ENCODE measurements at places on chromosomes 1 and 21.
A peak's percentile ranks its signal among the peaks of the same experiment; 100 is the strongest.

GRCh38 chr1:169105434-169106094 lies 926 bp upstream of the ATP1B1 start:
- no peak for DNase-seq

DNA sequence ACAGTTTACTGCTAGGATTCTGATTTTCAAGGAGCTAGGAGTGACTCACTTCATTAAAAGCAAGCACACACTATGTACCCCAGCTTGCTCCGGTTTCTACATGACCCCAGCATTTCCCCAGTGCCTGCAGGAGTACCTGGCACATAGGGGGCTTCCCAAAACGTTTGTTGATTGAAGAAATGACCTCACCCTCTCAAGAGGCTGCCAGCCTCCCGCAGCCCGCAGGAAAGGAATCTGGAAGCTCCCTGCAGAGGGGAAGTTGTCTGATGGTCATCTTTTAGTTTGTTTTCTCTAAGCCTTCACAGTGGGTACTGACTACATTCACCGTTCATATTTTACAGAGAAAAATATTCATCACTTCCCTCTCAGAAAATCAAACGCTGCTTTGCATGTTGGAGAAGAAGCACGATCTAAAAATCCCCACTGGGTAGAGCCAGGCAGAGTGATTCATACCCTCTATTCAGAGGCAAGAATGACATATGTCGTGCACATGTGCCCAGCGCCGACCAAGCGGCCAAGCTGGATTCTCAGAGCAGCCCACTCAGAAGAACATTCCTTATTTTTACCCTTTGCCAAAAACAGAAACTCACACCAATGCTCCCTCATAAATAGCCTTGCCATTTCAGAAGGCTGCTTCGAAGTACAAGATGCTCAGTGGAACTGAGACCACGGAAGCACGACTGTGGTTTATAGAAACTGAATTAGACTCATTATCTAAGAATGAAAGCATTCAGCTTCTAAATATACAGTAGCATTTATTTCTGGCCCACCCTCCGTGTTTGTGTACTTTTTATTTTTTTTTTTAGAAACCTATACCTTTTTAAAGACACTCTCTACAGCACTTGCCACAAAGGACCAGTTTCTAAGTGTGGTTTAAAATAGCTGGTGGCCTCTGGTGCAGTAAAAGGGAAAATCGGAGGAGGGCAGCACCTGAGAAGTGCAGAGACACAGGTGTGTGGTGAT lies 143.2 kb downstream of the MIS18A start:
- DNase-seq = peak; percentile 78

GRCh38 chr1:18734001-18734400 lies 103.4 kb downstream of the PAX7 start:
- DNase-seq = no peak

DNA sequence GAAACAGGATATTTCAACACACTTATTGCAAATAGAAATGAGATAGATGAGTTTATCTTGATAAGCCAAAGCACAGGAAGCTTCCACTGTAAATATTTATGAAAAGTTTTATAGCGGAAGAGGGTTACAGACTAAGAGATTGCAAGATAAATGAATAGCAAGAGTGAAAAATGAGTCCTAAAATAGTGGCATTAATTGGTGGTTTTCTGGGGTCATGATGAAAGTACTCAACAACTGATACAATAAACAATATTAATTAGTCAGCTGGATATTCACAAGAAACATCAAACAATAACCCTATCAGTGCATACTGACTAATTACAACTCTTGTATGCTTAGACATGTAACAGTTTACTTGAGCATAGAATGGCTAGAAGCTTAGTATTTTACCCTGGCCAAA lies 154.8 kb upstream of the CHODL start:
- no peak for DNase-seq

DNA sequence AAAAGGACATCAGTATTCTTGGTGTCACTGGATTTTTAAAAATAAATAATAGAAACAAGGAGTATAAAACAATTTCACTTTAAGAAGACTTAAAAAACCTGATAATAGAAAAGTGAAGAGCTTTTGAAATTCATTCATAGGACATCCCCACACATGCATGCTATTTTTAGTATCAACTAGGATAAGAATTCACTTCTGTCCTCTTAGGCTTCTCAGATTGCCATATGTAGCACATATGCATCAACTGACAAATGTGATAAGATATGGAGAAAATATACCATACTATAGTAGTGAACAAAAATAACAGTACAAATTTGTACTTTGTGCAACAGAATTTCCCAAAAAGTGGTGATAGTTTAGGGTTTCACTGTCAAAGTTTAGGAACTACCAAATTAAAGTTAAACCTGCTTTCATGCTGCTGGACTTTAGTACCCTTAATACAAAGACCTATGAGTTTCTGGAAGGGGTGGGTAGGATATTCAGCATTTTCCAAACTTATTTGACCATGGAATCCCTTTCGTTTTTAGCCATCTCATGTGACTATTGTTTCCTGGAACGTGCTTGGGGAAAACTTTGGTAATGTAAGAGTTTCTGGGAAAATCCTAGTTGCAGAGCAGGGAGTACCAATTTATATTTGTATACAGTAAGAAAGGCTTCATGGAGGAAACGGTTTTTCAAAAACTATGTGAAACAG lies 19.8 kb downstream of the RPRD2 start:
- DNase-seq = no peak

DNA sequence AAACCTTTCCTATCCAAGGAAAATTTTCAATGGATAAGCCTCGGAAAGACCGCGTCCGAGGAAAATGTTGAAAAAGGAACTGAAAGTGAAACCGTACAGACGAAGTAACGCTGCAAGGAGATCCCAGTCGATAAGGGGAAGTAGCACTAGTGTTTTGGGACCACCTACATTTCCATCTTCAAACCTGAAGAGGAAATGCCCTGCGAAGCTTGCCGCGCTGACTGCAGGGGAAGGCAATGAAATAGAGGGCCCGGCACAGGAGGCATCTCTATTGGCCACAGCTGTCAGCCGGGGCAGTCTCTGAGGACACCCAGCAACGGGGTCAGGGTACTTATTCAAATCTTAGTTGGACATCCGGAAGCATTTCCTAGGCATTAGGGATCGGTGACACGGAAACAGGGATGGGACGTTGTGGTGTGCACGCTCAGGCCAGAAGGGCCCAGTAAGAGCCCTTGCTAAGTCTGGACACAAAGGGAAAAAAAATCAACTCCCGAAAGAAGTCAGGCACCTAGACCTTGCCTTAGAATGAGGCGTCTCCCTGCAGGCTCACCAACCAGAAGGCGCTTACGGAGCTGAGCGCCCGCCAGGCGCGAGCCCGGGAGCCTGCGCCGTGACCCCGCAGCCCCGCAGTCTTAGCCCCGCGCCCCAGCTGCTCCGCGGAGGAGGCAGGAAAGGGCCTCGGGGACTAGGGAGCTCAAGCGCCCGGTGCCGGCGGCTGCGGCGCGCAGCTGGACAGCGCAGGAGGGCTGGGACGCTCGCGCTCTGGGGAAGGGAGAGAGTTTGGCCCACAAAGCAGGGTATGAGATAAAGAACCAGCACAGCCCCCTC lies 655 bp downstream of the USF1 start:
- DNase-seq = peak; percentile 13

DNA sequence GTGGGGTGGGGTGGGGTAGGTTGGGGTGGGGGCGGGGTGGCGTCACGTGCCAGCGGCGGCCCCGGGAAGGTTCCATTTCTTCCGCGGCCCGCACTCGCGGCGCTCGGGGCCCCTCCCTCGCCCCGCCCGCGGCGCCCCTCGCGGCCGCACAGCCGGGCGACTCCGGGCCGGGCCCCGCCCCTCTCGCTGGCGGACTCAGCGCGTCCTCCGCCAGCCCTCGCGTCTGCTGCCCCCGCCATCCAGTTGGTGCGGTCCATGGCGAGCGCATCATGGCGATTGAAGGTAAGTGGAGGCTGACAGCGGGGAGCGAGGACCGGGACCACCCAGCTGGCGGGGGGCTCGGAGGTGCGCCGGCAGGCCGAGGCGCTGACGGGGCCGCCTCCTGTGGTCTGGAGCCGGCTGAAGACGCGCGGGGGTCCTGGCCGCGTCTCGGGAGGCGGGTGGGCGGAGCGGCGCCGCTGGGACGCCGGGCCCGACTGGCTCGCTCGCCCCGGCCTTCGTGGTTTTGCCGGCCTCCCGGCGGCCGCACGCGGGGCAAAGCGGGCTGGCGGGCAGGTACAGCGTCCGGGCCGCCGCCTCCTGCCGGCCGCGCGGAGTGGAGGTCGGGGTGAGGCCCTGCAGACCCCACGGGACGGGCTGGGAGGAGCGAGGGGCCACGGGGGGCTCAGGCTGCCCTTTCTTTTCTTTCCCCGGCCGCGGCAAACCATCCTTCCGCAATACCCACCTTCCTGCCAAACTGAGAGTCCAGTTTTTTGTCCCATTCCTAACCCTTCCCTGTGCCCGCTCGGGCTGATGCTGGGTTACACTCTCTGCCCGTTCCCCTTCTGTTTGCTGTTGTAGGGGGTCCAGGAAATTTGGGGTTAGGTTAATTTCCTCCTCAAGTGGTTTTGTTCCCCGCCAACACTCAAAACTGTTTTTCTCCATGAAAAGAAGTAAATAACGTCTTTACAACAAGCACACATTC lies at the start of gene SYT14:
Gene SYT14 (plus strand): TSS at position 222 of the 964 bp plus-strand sequence. CDS start 48 bp downstream, at position 270.
- DNase-seq = no peak

DNA sequence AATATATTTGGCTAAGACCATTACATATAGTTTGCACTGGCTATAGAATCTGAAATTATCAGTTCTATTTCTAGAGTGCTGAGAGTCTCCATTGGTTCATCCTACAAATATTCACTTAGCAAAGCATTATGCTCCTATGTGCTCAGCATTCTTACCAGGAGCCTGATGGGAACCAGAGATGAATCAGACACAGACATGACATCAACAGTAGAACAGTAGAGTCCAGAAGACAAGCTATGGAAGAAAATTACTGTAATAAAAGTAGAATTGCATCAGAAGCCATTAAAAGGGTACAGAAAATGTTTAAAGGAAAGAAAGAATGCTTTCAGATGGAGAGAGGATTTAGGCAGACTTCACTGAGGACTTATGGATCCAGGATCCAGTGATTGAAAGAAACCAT lies 271.7 kb upstream of the SNX7 start:
- DNase-seq = peak; percentile 74

GRCh38 chr1:176628775-176629174 lies 165.8 kb downstream of the PAPPA2 start:
- no peak for DNase-seq

- no peak for DNase-seq
These were observed 8.8 kb downstream of the ARID1A start for GRCh38 chr1:26704629-26705028.

GRCh38 chr1:235908742-235909520 lies 42.2 kb upstream of the LYST start:
- peak; percentile 42 for DNase-seq

GRCh38 chr1:200290010-200290685 lies 119.7 kb downstream of the ZNF281 start:
- no peak for DNase-seq

DNA sequence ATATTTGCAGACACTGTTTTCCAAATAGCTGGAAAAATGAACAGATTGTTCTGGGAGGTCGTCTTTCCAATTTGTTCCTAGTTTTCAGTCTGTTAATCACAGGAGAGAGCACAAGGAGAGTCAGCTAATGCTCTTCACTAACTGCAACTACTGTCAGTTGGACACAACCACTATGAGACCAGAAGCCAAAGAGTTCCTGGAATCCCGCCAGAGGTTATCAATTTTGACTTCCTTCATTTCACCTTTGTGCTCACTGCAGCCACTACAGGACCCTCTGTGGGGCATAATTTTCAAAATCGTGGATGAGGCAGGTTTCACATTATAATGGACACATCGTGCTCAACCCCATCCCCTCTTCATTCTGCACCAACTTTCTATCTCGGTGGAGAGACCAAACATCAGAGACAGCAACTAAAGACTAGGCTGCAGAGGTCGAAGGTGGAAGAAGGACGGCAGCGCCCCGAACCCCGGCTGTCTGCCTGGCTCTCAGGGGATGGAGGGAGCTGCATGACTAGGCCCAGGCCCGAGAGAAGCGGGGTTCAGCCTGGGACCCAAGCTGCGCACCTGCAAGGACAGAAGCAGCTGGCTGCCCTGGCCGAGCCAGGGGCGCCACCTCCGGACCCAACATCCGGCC lies 602 bp downstream of the KIAA0319L start:
- no peak for DNase-seq

DNA sequence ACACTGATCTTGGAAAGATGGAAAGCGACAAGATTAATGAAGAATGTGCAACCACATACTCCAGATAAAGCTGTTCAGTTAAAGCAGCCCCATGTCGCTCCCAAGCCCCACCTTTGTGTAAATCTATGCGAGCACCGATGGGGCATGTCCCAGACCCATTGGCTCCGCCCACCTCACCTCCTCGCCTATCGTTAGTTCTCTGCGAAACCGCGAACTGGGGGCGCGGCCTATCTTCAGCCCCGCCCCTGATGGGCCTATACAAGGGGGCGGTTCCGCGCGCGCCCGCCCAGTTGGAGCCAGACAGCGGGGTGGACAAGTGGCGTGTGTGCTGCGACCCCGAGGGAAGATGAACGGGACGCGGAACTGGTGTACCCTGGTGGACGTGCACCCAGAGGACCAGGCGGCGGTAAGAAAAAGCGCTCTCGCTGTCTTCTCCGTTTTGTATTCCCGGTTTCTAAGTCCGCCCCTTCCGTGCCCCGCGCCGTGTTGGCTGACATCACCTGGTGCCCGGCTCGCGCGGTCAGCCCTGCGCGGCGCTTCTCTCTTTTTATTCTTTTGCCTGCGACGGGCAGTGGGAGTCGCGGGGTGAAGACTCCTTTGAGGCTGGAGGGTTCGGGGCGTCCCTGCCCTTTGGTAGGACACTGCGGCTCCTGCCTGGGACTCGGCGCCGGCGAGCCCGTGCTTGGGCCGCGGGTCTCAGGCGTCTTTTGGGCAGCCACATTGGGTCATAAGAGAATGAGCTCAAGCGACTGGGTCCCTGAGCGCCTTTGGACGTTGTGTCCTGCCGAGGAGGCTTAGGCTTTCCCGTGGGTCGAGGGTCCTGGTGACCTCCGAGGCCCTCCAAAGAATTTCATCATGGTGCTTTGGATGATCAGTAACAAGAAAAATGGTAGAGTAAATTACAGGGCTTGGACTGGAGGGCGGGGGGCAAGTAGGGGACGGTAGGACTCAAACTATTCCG lies at the start of gene TUFT1:
Gene TUFT1 (plus strand): TSS at position 289 of the 961 bp plus-strand sequence. CDS start 58 bp downstream, at position 347.
- DNase-seq = peak; percentile 77

GRCh38 chr1:198889749-198890148 lies 250.9 kb downstream of the PTPRC start:
- no peak for DNase-seq

DNA sequence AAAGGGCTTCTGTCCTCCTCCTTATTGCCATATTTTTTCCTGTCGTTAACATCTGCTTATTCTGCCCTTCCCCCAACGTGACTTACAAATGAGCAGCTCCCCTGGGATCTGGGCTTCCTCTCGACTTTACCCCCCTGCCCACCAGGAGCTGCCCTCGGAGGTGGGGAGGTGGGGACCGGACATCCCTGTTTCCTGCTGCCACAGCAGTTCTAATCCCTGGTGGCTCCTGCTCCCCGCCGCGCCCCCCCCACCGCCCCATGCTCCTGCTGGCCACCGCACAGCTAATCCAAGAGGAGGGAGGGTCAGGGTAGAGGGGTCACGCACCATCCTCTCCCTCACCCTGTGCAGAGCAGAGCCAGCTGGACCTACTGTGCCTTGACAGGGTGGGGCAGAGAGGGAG lies 4.4 kb upstream of the SLC27A3 start:
- DNase-seq = no peak

- DNase-seq = no peak
These were observed 615.5 kb upstream of the ADAMTS5 start for GRCh38 chr21:27582246-27582947.
